ENCODE measurements at places on chromosomes 12 and 14. TPM values are rescaled to one million over a fixed set of nuclear protein-coding genes. Genes with fewer than 3 reads are reported as not detected.

The FOXM1 gene
- total RNA-seq: 48.9 TPM

The NINJ2 gene
- total RNA-seq: 8.6 TPM

The LRRC43 gene
- total RNA-seq: 1.1 TPM

The WBP11 gene
- 96.2 TPM for total RNA-seq

The LRRC10 gene
- not detected for total RNA-seq

The TSFM gene
- 43.2 TPM for total RNA-seq

The MEG3 gene
- not detected for total RNA-seq

The CCDC196 gene
- total RNA-seq: not detected

The HDAC7 gene
- total RNA-seq: 176 TPM

The FAM90A1 gene
- not detected for total RNA-seq

The STAT6 gene
- total RNA-seq: 158 TPM

The OAS3 gene
- total RNA-seq: 22.5 TPM

The KRT1 gene
- total RNA-seq: not detected

The PRIMA1 gene
- not detected for total RNA-seq

The KRT82 gene
- not detected for total RNA-seq

The PIWIL1 gene
- not detected for total RNA-seq

The ABHD12B gene
- total RNA-seq: 0.73 TPM

The CDCA3 gene
- total RNA-seq: 40.7 TPM

DNA sequence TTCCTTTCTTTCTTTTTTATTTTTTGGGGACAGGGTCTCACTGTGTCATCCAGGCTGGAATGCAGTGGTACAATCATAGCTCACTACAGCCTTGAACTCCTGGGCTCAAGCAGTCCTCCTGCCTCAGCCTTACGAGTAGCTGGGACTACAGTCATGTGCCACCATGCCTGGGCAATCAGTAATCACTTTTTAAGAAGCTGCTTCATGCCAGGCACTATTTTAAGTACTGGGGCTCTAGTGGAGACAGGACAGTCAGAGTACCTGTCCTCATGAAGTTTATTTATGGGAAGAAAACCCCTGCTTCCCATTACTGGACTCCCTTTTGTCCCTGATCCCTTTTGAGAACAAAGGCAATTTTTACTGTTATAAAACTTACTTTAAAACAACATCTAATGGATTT lies 124.0 kb upstream of the NPAS3 start:
- DNase-seq: no peak

DNA sequence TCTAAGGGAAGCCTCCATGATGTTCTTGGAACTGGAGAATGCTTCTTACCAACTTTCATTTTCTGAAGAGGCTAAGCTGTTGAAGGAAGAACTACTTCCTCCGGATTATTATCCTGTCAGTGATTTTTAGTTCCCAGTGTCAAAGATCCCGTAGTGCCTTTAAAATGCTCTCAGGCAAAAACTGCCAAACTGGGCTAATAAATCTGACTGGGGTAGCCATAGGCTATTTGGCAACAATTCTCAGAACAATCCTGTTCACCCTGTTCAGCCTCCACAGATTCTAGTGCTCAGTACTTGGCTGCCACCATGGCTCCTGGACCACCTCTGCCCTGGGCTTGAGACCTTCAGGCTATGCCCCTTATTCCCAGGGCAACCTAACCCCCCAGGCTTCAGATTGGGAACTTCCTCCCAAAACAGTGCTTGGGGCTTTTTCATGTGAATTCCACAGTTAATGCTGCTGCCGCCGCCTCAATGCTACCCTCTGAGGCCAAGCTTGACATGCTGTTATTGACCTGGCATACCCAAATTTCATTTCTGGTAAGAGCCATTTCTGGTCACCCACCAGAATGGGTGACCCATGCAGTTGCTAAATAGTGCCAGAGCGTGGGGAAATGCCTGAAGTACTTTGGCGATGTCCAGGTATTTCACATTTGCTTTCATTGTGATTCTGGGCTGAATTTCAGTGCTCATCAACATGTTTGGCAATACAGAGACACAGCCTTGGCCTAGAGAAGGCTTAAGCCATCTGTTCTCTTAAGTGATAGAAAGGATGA lies 110.0 kb upstream of the ARHGAP5 start:
- no peak for DNase-seq

DNA sequence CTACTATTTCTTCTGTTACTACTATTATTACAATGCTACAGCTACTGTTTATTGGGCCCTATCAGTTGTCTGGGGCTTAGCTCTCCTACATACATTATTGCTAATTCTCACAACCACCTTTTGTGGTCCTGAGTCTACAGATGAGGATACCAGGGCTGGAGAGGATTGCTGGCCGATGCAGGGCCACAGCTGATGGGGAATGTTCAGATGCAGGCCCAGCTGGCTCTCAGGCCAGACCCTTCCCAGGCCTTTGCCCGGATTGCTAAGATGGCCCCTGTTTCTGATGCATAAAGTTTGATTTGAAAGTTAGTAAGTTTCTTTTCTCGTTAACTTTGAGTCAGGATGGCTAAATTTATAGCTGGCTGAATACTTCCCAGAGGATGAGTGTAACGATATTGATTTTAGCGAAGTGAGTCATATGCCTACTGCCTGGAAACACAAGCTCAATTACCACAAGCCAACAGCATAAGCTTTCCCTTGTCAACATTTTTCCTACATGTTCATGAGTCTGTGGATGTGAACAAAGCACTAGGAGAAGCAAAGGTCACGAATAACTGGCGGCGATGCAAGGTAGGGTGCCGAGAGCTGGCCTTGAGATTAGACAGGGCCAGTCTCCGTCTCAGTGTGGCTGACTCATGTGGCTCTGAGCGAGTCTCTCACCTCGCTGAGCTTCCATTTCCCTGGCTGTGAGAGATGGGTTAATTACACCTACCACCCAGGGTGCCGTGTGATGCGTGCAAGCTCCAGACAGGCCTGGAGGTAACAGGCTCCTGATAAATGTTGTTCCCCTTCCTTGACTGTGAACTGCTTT lies 111.0 kb downstream of the BEGAIN start:
- DNase-seq: no peak

DNA sequence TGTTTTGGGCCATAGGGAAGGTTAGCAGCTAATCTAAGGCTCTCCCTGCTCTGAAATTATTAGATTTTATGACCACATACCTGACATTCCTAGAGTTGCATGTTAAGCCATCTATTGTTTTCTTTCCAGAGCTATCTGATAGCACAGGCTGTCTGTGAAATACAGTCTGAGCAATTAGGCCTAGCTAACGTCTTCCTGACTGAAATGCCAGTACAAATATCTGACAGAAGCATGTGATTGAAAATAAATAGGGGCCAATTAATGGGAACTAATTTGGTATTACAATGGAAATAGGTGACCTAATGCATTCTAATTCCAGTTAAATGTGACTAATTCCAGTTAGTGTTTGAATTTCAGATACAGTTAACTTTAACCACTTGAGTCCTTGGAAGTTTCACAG lies 115.2 kb downstream of the C12orf75 start:
- DNase-seq: no peak

GRCh38 chr12:21546716-21547115 lies 20.6 kb downstream of the SPX start:
- DNase-seq: no peak

- DNase-seq: no peak
These were observed 316.4 kb downstream of the NOVA1 start for GRCh38 chr14:26281280-26281998.

DNA sequence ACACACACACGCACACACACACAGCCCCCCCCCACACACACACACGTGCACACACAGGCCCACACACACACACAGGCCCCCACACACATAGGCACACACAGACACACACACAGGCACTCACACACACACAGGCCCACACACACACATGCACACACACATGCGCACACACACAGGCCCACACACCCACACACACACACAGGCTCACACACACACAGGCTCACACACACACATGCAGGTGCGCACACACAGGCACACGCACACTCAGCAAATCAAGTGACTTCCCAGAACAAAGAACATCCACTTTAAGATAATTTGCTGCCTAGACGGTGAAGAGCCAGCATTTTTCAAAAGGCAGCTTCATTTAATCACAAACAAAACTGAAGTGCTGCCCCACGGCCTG lies 78.5 kb upstream of the FBRSL1 start:
- DNase-seq: no peak

DNA sequence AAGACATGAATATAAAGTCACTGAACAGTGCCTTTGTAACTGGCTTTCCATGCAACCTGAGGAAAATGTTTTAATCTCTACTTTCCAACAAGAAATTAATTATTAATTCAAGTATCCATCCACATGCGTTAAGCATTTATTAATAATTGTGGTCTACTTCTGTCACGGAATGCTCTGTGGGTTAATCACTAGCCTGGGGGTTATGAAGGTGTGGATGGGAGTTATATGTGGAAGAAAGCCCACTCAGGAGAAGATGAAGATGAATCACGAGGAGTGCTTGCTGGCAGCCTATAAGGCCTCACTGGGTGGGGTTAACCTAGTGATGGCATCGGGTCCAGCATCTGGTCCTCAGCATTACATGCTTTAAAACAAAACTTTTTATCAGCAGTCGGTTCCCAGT lies 99.5 kb upstream of the AVPR1A start:
- no peak for DNase-seq

DNA sequence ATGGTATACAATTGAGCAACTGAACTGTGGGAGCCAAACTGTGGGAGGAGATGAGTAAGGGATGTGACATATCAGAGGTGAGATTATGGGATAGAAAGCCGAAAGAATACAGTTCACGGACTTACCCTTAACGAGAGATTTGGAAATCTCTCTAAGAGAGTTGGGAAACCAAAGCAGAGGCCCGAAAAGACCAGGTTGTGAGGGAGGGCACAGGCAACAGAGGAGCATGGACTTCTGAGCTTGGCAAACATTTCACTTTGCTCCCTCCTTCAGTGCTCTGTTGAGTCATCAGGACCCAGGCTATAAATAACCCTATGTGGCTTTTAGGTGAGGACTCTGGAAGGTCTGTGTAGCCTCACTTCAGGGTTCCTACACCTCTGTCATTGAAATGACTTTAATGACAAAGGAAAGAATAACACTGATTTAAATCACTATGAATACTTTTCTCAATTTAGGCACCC lies 120.6 kb downstream of the TGFB3 start:
- DNase-seq: no peak

GRCh38 chr14:50347521-50347920 lies 35.4 kb downstream of the DMAC2L start:
- no peak for DNase-seq

DNA sequence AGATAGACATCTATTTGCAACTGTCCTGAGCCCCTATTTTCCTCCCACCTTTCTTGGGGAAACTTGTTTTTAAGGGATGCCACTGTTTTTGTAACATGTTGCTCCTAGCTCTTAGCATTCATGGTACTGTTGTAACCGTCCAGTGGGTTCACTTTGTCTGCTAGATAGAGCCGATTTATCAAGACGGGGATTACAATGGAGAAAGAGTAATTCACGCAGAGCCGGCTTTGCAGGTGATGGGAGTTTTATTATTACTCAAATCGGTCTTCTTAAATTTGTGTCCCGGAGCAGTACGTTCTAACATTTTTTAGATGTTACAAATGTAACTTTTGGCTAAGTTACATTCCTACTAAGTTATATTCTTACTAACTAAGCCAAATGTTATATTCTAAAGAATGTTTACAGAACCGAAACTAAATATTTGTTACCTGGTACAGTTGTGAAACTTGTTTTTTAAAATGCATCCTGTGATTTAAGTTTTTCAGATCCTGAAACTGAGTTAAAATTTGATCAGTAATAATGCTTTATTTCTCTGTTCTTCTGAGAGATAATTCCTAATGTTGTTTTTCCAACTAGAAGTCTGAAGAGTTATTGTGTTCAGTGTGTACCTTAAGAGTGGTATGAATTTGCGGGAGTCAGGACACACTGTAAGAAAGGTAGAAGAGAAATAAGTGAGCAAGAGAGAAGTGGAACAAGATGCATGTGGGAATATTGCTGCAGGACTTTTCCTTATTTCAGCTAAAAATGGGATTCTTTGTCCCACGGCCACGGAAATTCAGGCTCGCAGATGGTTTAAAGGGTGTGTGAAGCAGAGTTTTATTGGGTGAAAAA lies 20.6 kb upstream of the CLEC2D start:
- no peak for DNase-seq

DNA sequence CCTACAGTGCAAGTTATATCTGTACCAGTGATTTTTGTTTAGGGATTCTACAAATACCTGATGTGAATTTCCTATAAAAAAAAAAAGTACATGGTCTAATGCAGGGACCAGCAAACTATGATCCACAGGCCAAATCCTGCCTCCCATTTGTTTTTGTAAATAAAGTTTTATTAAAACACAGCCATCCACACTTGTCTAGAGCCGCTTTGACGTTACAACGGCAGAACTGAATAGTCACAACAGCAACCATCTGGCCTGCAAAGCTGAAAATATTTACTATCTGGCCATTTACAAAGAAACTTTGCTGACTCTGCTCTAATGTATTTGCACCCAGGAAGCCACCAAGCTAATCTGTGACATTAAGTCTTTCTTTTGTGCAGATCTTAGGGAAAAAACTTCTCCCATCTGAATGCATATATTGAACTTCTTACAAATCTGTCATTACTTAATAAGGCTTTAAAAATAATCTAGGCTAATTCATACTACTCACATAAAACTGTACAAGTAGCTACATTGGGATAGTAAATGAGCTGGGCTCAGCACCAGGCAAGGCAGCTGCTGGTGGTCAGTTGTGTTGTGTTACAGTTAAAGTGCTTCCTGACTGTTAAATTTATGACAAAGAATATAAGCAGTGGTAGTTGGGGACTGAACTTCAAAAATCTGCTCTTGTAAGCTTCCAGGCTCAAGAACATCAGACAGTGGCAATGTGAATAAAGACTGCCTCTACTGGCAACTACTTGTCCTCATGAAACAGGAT lies 303.3 kb downstream of the MED13L start:
- DNase-seq: no peak

GRCh38 chr12:69553628-69554248 lies 31.5 kb upstream of the CCT2 start:
- DNase-seq: no peak

DNA sequence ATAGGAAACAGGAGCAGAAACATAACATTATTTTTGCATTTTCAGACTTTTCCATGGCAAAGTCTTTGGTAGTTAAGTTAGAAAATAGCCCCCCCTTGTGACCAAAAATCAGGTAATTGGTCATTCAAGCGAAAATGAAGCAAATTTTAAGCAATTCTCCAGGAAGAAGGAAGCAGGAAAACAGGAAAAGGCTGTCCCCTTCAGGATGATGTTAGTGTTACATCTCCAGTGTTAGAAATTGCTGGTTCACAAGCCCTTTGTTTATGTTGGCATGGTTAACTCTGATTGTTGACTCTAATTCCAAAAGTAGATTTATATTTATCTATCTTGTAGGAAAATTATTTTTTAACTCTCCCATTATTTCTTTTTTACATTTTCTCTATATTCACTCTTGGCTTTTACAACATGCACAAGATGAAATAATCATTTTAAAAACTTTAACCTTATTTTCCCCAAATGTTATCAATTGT lies 18.8 kb upstream of the GAS2L3 start:
- DNase-seq: no peak

GRCh38 chr14:51879170-51879569 lies 18.8 kb downstream of the GNG2 start:
- DNase-seq: no peak

- DNase-seq: no peak
These were observed 1.8 kb upstream of the RCOR1 start for GRCh38 chr14:102590667-102591099.

GRCh38 chr12:74043343-74043742 lies 494.3 kb upstream of the ATXN7L3B start:
- no peak for DNase-seq

All from natural killer cell treated with Interleukin-12 subunit alpha and Interleukin-12 subunit beta and Interleukin-15 and Interleukin-18, amount 100 ng/mL, for 72 hours (primary cell).